ENCODE measurements at places on chromosomes 2 and 18.
A peak's percentile ranks its signal among the peaks of the same experiment; 100 is the strongest.

DNA sequence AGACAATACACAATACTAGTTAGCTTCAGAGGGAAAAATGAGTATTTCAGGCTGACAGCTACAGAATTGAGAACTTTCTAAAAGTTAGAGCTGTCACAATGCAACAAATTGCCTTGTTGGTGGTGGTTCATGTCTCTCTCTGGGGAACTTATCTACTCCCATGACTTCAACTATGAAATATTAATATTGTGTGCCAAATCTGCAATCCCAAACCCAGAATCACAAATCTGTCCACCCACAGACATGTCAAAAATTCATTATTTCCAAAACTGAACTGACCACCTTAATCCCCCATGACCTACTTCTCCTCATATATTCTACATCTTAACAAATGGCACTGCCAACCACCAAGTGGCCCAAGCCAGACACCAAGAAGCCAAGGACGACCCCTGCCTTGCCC is 143.5 kb downstream of the TCF4 start:
- no peak for DNase-seq

DNA sequence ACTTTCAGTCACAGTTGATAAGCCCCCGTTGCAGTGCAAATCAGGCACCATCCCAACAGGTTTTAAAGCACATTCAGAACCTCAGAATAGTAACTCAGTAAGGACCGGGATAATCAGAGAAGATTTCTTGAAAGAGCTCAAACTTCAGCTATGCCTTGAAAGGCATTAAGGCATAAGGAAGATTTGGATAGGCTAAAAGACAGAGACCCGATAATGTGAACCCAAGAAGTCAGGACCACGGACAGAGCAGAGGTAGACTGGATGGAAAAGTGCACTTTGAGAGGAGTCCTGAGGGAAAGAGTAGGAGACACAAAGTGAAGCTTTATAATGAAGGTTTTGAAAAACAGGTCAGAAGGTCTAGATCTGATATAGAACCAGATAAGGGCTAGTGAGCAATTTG is 36.9 kb upstream of the KLF7 start:
- DNase-seq: peak; percentile 35

GRCh38 chr18:58135701-58136331 is 91.8 kb downstream of the NEDD4L start:
- peak; percentile 80 for DNase-seq

- no peak for DNase-seq
Measured at GRCh38 chr18:62370366-62370765, 45.3 kb downstream of the TNFRSF11A start.

- no peak for DNase-seq
Measured at GRCh38 chr2:109216332-109216731, 87.3 kb downstream of the SH3RF3 start.

DNA sequence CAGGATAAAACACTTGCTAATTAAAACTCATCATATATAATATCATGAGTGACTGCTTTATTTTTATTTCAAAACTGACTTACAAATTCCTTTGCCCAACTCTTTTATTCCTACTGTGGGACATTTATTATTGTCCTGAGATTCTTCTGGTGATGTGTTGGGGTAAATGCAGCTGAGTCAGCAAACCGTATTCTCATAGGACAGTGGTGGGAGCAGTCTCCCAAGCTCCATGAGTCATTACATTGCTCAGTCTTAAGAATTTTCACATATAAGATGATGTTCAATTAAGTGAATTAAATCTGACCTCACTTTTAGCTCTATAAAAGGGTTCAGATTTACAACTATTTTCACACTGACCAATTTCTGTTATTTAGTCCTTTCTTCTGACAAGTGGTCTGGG is 1530.7 kb downstream of the LRP1B start:
- no peak for DNase-seq

DNA sequence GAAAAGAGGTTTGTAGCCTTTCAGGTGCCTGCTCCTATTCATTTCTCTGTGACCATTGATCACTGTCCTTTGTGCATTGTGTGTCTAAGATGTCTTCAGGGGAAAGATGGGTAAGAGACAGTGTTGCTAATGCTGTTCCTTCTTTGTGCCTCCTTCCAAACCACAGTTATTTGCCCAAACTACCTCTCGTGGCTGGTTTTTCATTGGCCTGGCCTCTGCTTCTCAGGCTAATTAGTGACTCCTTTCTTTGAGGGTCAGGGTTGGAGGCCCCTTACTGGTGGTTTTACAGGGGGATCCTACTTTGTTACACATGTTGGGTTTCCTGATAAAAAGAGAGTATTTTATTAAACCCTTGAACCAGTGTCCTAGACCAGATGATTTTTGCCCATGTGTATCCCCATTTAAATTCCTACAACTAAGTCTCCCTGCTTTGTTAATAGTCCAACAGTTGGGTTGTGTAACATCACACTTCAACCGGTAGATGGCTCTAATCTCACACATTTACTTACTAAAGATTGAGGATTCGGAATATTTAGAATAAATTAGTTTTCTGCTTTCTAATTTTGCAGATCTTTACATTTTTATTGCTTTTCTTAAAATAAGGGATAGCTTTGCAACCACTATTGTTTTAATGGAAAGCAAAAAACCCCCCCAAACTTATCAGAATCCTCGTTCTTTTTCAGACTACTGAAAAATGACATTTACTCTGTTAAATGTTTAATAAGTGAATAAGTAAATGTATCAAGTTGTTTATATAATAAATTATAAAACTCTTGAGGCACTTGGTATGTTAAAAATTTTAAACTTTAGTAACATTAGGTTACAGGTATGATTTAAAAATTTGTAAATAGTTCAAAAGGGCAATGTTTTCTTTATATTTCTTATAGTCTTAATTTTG is 2.4 kb downstream of the MARS2 start:
- DNase-seq: peak; percentile 56

- DNase-seq: no peak
Measured at GRCh38 chr18:23521271-23521670, 18.0 kb downstream of the RMC1 start.

- peak; percentile 40 for DNase-seq
Measured at GRCh38 chr18:49135877-49136276, 185.1 kb upstream of the SMAD7 start.

DNA sequence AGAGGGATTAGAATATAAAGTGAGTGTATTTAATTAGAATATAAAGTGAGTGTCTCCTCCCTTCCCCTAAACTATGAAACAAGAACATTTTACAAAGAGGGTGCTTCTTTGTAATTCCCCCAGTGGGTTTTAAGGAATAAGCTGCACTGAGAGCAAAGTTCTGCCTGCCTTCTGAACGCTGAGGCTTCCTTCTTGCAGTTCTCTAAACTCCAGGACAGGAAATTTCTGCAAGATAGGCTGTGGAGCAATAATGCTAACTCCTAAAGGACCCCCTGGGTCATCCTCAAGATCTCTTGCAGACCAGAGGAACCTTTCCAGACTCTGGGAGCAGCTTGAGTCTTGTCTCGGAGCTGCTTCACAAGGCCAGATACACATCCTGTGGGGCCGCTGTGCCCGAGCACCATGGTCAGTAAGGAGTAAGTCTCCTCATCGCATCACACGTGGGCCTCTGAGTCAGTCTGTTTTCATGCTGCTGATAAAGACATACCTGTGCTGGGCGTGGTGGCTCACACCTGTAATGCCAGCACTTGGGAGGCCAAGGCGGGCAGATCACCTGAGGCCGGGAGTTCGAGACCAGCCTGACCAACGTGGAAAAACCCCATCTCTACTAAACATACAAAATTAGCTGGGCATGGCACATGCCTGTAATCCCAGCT is 87.5 kb upstream of the KCNE4 start:
- DNase-seq: no peak

GRCh38 chr2:33709951-33710350 is 110.9 kb upstream of the FAM98A start:
- DNase-seq: no peak

DNA sequence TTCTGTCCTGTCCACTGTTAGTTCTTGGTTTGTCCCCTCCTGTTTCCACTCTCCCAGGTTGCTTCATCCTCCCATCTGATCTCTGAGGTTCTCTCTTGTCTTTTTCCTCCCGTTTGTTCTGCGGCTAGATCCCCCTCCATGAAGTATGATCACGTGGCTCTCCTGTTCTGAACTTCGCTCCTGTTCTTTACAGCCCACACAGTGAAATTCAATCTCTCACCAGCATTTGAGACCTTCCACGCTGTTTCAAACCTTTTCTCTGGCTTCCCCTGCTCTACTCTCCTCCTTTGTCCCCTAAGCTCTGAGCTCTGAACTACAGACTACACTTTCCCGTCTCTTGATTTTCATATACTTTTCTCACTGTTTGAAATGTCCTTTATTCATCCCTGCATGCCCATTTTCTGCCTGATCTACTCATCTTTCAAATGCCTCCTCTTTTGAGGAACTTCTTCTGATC is 83.5 kb downstream of the OSBPL6 start:
- DNase-seq: peak; percentile 7

DNA sequence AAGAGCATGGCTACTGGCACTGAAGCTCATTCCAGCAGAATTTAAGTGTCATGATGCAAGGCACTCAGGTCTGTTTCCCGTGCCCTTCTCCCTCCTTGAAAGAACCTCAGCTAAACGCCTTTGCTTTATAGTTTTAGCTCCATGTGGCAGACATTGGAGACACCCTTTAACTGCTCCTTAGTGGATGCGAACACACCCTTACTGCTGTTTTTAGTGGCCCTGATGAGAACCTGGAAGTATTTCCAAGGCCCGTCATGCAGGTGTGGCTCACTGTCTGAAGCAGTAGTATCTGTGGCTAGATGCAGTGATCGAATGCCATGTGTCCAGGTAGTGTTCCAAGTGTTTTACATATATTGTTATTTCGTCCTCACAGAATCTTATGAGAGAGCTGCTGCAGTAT is 28.3 kb downstream of the KIF5C start:
- no peak for DNase-seq

GRCh38 chr18:72171596-72171995 is 372.5 kb downstream of the CBLN2 start:
- no peak for DNase-seq

GRCh38 chr2:120403676-120404075 is 57.7 kb downstream of the INHBB start:
- peak; percentile 37 for DNase-seq

GRCh38 chr18:57585855-57586250 is 649 bp downstream of the FECH start:
- no peak for DNase-seq

DNA sequence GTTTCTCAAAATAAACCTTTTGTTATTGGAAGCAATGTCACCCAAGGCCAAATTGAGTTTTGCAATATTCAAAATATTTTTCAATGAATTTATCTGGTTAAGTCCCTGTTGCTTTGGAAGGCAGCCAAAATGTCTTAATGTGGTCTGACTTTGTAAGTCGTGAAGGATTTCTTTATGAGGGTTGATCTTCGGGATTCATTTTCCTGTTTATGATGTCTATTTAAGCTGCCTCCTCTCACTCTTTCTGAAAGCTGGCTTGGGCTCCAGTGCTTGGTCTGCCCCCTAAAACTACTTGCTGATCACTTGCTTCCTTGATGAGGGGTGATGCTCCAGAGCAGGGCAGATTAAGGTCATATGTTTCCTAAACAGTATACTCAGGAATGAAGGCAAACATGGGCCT is 141.1 kb downstream of the ANTXR1 start:
- peak; percentile 53 for DNase-seq

DNA sequence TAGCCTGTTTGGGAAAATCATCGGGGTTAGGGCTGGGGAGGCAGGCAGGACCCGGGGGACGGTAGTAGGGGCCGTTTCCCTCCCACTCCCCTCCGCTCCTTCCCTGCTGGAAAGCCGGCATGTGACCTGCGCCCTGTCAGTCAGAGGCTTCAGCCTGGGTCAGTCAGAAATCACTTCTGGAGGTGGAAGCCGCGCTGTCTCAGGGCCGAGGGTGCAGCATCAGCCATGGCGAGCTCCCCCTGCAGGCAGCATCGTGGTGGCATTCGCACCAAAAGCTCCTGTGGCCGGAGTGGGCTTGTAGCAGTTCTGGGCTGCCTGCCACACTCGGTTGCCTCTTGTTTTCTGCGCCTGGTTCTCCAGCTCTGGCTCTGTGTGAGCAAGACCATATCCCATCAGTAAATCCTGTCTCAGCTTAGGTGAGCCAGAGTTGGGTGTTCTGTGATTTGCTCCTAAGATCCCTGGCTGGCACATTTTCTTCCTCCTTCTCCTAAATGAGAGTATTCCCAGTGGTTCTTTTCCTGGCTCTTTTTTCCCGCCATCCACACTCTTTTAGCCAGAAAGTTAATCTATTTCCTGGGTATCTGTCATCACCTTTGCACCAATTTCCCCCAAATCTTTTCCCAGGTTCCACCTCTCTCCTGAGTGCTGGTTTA is 123.9 kb upstream of the CD302 start:
- peak; percentile 52 for DNase-seq

- no peak for DNase-seq
Measured at GRCh38 chr2:218567797-218568189, 358 bp downstream of the USP37 start.

DNA sequence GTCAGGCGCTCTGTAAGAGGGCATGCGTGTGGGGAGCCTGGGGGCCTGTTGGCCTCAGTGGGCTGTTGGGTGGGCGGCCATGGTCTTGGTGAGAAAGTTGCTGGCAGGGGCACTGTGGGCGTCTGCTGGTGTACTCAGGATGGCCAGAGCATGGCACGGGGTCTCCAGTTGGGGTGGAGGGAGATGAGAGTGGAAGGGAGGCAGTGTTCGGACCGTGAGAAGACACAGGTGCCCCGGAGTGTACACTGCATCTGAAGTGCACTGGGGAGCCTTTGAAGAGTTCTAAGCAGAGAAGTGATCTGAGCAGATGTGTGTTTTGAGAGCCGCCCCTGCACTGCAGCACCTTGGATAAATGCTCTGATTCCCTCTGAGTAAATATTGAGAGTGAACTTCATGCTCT is 150.8 kb downstream of the LDLRAD4 start:
- DNase-seq: no peak

DNA sequence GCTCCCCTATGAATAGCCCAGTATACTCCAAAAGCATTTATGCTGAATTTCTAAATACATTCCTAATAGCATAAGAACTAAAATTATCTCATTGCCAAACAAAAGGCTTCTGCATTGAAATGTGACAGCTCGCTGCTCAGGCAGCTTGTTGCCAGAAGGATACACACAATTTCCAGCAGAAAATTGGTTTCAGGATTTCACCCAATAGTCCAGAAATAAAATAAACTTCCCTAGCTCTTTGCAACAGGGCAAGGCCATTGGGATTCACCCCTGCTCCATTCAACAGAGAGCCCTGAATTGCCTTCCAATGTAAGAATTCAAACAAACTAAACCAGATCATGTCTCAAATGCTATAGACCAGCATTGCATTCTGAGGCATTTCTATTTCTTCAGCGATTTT is 70.7 kb downstream of the RBM43 start:
- DNase-seq: no peak

- no peak for DNase-seq
Measured at GRCh38 chr2:63364866-63365265, 223.4 kb downstream of the WDPCP start.

DNA sequence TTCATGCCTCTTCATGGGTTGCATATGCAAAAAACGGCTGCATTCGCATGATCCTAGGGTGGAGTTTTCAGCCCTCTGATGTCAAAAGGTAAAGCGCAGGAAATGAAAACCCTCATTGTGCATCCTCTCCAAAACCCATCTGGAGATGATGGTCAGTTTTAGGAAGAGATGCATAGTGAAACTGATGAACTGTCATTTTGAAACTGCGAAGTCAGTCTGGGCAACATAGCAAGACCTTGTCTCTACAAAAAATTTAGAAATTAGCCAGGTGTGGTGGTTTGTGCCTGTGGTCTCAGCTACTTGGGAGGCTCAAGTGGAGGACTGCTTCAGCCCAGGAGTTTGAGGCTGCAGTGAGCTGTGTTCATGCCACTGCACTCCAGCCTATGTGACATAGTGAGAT is 2.5 kb upstream of the TTLL4 start:
- DNase-seq: no peak

Data from EL (cell line).